ENCODE measurements at places on chromosomes 11 and 22. TPM values are rescaled to one million over a fixed set of nuclear protein-coding genes. Genes with fewer than 3 reads are reported as not detected.

The OTOG gene
- total RNA-seq: not detected

The OR8B4 gene
- not detected for total RNA-seq

The CD3D gene
- total RNA-seq: 489 TPM

The CALCA gene
- not detected for total RNA-seq

The EIF4ENIF1 gene
- 41.5 TPM for total RNA-seq

The KCNQ1OT1 gene
- 0.19 TPM for total RNA-seq

The IGSF22 gene
- not detected for total RNA-seq

The LMO1 gene
- total RNA-seq: not detected

The SPDYC gene
- not detected for total RNA-seq

The NECTIN1 gene
- 0.30 TPM for total RNA-seq

GRCh38 chr11:37908219-37908548 lies 1310.1 kb upstream of the RAG2 start:
- no peak for DNase-seq

GRCh38 chr11:76588455-76589325 lies 81.9 kb downstream of the LRRC32 start:
- peak; percentile 44 for DNase-seq

DNA sequence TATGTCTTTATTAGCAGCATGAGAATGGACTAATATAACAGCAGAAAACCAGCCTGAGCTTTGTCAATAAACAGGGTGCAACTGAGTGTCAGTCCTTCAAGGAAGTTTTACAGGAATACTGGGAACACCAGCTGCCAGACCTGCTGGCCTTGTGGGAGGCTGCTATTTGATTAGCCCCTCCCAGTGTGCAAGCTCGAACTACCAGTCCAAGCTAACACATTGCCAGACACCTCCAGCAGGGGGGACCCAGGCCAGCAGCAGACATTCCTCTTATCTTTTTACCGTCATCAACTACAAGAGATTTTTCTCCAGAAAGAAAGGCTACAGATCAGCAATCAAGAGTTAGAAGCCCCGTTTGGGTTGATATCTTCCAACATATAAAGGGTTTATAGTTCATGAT lies 942.8 kb upstream of the TENM4 start:
- DNase-seq: no peak

DNA sequence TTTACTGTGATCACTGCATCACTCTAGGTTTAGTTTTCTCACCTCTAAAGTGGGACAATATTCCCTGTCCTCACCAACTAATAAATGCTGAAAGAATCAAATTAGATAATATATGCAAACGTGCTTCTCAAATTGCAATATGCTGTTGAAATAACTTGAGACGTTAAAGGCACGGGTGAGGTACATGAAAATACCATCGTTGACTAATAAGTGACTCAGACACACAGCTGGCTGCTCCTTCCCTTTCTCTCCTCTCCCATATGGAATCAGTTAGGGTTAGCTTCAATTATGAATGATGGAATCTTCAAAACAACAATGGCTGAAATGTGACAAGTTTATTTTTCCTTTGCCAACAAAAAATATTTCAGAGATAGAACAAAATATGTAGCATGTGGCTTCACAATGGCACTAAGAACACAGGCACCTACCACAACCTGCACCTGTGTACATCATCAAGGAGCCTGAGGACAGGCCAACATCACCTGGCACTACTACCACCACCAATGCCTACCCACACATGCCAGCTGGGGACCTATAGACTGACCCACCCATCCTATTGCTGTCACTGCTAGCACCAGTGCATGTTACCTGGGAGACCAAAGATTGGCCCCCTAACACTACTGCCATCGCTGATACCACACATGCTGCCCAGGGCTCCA lies 13.7 kb downstream of the GDPD4 start:
- DNase-seq: no peak

GRCh38 chr11:78351979-78352841 lies 65.4 kb downstream of the GAB2 start:
- no peak for DNase-seq

GRCh38 chr11:64165842-64166635 lies at the start of gene MACROD1:
Gene MACROD1, minus strand, starts transcription at chr11:64166113. Its CDS starts 119 bp downstream, at chr11:64165994.
- peak; percentile 83 for DNase-seq

- DNase-seq: no peak
These were observed 9.8 kb downstream of the TRAF6 start for GRCh38 chr11:36500315-36500721.

GRCh38 chr22:43151251-43152002 lies at the start of gene TSPO:
Gene TSPO, plus strand, starts transcription at chr22:43151559. Its CDS starts 7,680 bp downstream, at chr22:43159239.
- DNase-seq: peak; percentile 55

DNA sequence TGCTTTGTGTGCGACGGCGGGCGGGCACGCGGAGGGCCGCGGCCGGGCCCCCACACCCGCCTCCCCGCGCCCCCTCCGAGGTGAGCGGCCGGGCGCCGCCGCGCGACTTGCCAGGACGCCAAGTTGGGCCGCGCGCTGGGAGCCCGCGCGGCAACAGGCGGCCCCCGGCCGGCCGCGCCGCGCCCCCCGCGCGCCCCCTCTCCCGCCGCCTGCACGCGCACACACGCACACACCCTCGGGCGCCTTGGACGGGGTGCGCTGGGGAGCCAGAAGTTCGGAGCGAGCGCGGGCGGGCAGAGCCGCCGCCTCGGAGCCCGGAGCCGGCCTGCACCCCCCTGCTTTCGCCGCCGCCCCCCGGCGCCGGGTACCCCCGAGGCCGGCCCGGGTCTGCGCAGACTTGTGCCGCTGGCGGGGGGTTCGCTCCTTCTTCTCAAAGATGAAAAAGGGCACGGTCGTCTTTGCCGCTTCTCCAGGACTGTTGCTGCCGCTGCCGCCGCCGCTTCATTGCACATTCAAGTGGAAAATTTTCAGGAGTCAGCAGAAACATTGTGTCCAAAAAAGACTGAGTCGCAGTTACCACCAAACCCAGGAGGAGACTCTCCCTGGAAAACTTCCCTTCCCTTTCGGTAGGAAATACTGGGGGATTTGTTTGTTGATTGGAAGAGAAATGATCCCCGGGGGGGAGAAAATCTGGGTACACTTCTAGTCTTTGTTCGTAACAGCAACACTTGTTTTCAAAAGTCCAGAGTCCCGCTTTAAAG lies 895 bp downstream of the TEAD1 start:
- DNase-seq: no peak

GRCh38 chr11:33616552-33616951 lies 84.1 kb downstream of the C11orf91 start:
- DNase-seq: no peak

All from activated CD4-positive, alpha-beta T cell treated with anti-CD3 and anti-CD28 coated beads, Interleukin-2, amount 10 ng/mL, durations not matched to agents 7 days and 5 days (primary cell).